ENCODE measurements at places on chromosomes 12 and 14. TPM values are rescaled to one million over a fixed set of nuclear protein-coding genes. Genes with fewer than 3 reads are reported as not detected.

KLRD1 gene
- total RNA-seq: 1.5 TPM

GRCh38 chr14:37601865-37602264 is 6.4 kb downstream of the TTC6 start:
- H3K4me3 ChIP-seq: no peak overlapping the region
- no peak overlapping the region for H3K27ac ChIP-seq
- no peaks in the 10 kb centered on the region for H3K36me3 ChIP-seq
- H3K4me1 ChIP-seq: peaks cover 32% of the 10 kb centered on the region
- no peaks in the 10 kb centered on the region for H3K27me3 ChIP-seq

DNA sequence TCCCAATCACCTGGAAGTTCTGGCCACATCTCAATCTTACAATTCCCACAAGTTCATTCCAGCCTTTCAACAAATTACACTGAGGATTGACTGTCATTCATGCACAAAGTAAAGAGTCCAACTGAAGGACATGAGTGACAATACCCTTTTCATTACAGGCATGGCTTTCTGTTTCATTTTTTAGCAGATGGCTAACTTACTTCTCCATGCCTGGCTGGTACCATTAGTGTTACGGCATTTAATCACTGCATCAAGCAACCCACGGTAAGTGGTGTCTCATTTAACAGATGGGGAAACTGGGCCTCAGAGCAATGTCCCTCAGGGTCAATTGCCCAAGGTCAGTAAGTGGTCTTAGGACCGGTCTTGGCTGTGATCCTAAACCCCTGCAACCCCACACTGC is 114.4 kb downstream of the PRICKLE1 start:
- H3K4me1 ChIP-seq: peaks cover 14% of the 10 kb centered on the region
- no peak overlapping the region for H3K4me3 ChIP-seq
- H3K36me3 ChIP-seq: no peaks in the 10 kb centered on the region
- DNase-seq: no peak
- peak overlapping the region; percentile 6 for H3K27ac ChIP-seq

- H3K4me1 ChIP-seq: no peaks in the 10 kb centered on the region
- H3K36me3 ChIP-seq: no peaks in the 10 kb centered on the region
- no peak overlapping the region for H3K4me3 ChIP-seq
- no peak overlapping the region for H3K27ac ChIP-seq
These were observed 12.0 kb downstream of the KRT5 start for GRCh38 chr12:52508211-52508610.

DNA sequence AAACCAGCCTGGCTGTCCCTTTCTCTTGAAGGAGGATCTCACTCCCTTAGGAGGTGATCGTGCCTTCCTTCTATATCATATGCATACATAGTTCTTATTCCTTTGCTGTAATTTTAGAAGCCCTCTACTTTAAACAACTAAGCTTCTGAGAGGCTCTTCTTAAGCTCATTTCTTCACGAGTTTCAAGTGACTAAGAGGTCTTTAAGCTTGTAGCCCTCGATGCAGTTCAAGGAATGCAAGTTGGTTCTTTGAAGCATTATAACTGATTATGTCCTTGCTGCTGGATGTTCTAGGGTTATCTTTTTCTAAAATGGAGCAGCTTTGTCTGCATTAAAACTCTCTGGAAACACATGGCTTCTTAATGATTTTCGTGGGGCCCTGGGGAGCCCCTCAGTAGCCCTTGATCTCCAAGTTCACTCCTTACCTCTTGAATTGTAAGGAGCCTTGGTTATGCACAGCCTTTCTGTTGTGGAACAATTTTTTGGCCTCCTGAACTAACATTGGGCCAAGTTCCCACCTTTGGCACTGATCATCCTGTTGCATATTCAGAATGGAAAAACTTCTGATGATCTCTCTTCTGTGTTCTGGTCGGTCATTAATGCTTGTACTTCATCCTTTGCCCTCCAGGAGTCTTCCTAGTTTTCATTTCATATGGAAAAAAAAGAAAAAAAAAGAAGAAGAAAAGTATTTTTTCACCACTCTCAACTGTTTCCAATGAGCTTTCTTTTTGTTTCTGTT is 12.6 kb downstream of the RASSF8 start:
- H3K27ac ChIP-seq: no peak overlapping the region
- peak; percentile 58 for DNase-seq

- H3K27me3 ChIP-seq: no peaks in the 10 kb centered on the region
- no peak overlapping the region for H3K4me3 ChIP-seq
- H3K36me3 ChIP-seq: no peaks in the 10 kb centered on the region
- H3K27ac ChIP-seq: no peak overlapping the region
These were observed 31.1 kb downstream of the ATF7 start for GRCh38 chr12:53594897-53595615.

DNA sequence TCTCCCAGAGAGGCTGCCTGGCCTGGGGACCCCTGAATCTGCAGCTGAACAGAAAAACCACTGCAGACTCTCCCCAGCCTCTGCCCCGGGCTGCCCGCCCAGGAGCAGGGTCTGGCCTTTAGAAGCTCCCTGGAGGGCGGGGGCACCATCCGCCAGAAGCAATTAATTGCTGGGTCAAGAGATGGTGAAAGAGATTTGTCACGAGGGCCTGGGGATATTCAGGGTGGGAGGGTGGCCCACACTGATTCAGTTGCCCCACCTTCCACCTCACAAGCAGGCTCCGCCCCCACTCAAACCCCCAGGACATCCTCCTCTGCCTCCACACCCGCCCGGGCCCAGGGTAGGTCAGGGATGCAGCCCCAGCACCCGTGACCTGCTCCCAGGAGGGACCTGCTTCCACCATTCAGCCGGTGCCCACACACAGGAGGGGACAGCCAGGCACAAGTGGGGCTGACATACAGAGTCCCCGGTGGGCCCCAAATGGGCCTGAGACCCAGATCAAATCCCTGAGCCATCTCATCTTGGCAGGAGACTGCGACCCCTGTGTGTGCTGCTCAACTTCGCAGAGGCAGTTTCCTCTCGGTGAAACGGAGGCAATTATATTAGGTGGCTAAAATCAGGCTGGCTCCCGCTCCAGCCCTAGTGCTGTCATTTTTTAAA is 23.0 kb downstream of the NCOR2 start:
- H3K27ac ChIP-seq: no peak overlapping the region
- peaks cover 63% of the 10 kb centered on the region for H3K4me1 ChIP-seq
- DNase-seq: no peak
- no peaks in the 10 kb centered on the region for H3K36me3 ChIP-seq
- H3K4me3 ChIP-seq: no peak overlapping the region
